ENCODE measurements at places on chromosomes 4 and X. TPM values are rescaled to one million over a fixed set of nuclear protein-coding genes. Genes with fewer than 3 reads are reported as not detected.

Gene SERPINA7
- 56.3 TPM for total RNA-seq

Gene ITM2A
- 2.0 TPM for total RNA-seq

- no peak for DNase-seq
These were observed 93.4 kb downstream of the TENT5D start for GRCh38 chrX:80513625-80514024.

Gene SPACA5
- total RNA-seq: not detected

DNA sequence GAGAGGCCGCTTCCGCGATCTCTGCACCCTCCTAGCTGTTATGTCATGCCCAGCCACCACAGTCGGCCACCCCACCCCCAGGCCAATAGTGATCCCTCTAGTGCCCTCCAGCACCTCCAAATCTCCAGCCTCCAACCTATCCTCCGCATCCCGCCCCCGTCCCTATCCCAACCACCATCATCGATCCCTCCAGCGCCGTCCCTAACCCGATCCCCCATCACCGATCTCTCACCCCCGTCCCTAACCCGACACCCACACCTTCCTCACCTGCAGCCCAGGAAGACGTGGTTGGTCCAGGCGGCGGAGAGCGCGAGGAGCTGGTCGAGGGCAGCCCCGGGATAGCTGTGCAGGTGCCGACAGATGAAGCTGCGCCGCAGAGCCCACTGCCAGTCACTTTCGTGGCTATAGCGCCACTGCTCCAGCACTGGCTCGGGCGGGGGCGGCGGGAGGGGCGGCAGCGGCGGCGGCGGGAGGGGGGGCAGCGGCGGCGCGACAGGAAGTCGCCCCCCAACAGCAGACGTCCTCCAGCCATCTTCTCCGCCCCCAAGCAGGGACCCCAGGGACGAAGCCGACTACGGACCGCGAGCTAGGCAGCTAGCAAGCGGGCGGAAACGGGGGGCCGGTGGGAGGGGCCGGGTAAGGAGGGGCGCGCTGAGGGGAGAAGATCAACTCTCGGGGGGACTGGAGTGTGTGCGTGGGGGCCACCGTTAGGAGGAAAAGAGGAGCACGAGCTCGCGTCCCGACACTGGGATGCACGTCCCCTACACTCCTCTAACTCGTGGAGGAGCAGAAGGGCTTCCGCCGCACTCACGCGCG lies 552 bp downstream of the NKRF start:
- peak; percentile 60 for DNase-seq

GRCh38 chrX:24493740-24494581 lies 28.9 kb downstream of the PDK3 start:
- DNase-seq: no peak

Gene GPRASP1
- total RNA-seq: 1.2 TPM

Gene SLC9B1
- 0.48 TPM for total RNA-seq

- DNase-seq: no peak
These were observed 230.9 kb downstream of the SOWAHB start for GRCh38 chr4:76666944-76667532.

- peak; percentile 66 for DNase-seq
These were observed 3.5 kb upstream of the TMSB4X start for GRCh38 chrX:12971282-12972003.

GRCh38 chr4:120017939-120018692 lies 48.5 kb downstream of the MAD2L1 start:
- no peak for DNase-seq

Measured in right lobe of liver (tissue), 6 donors.